AG20443 (cell line): ENCODE measurements at places on chromosomes 1 and 21.

GRCh38 chr1:7470904-7471638 lies 300.0 kb upstream of the VAMP3 start:
- peak; percentile 96 for DNase-seq

DNA sequence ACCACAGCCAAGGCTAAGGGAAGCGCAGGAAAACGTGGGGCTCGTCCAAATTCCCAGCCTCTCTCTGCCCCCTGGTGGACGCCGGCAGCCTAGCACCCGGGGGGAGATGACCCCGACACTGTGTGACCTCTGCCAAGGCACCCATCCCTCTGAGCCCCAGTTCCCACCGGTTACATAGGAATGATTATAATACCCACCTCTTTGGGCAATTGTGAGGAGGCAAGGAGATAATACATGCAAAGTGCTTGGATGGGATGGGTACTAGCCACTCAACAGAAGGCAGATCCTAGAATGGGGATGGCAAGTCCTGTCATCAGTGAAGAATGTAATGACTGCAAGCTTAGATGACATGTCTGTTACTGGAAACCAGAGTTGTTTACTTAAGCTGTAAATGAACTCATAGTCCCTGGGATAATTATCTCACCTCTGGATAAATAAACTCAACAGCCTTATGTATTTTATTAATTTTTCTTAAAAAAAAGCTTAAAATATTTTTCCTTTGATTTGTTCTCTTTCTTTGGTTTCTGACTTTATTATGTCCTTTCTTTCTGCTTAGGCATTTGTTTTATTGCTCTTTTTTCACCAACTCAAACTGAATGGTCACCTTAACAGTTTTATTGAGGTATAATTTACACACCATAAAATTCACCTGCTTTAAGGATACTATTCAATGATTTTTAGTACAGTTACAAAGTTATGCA lies 11.3 kb upstream of the BMP8B start:
- DNase-seq, result peak; percentile 86

GRCh38 chr1:108041360-108042142 lies 76.6 kb upstream of the VAV3 start:
- no peak for DNase-seq

- DNase-seq, result no peak
These were observed 20.6 kb upstream of the NBL1 start for GRCh38 chr1:19623523-19623922.

GRCh38 chr1:227546598-227547309 lies 16.6 kb upstream of the ZNF678 start:
- DNase-seq, result no peak

DNA sequence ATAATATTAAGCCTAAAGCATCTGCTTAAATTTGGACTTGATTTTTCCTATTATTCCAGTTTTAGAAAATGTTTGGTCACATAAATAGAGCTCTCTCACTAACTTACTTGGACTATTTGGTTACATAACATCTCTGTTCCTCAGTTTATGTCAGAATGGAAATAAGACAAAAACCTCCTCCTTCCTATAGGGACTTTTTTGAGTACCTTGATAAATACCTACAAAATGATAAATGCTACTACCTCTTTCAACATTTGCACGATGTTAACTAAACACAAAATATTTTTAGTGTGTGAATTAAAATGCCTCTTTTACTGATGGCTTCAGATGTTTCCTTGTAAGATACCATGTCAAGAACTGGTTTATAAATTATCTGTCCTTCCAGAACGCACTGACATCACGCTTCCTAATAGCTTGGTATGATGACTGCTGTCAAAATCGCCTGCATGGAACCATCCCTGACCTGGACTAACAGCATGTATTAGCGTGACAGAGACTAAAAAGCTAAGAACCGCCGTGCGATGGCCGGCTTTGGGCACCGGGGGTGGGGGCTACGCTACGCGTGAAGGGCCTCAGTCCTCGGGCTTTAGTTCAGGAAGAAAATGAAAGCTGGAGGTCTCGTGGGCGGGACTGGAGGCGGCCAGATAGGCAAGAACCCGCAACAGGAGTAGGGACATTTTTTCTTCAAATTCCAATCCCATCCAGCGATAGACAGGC lies 133.2 kb upstream of the BARHL2 start:
- DNase-seq, result peak; percentile 29

GRCh38 chr1:62903982-62904855 lies 120.3 kb downstream of the ATG4C start:
- no peak for DNase-seq

GRCh38 chr1:248924696-248925532 lies 18.9 kb downstream of the PGBD2 start:
- DNase-seq, result peak; percentile 41

DNA sequence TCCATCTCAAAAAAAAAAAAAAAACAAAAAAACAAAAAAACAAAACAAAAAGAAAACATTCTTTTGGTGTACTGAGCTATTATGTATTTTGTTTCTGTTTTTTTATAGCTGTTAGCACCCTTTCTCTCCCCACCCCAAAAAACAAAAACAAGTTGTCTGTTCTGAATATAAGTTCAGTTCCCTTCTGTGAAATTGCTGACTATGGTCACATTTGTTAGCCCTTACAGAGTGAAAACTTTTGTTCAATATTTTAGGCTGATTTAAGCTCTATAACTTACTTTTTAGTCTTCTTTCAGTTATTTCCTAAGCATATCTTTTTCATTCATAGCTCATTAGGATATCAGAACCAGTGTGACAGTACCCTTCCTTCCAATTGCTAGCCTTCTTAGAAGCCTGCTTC lies 1056.6 kb upstream of the NCAM2 start:
- no peak for DNase-seq

- peak; percentile 63 for DNase-seq
These were observed 21.6 kb downstream of the MECR start for GRCh38 chr1:29209173-29209572.

DNA sequence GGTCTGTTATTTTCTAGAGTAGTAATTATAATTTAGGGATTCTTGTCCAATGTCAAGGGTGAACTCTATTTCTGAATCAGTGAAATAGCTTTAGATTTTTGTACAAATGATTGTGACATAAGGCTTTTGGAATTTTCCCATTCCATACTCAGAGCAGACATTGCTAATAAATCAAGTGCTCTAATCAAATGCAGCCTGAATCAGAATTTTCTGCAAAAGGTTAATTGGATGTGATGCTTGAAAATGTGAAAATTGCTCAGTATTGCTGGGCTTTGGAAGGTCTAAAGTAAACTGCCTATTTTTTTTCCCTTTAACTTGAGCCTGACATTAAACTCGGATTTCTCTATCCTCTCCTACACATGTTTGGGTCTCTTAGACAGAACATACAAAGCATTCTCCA lies 23.2 kb downstream of the SGIP1 start:
- DNase-seq, result peak; percentile 12

- no peak for DNase-seq
These were observed 115.0 kb upstream of the TMPRSS2 start for GRCh38 chr21:41622831-41623548.

DNA sequence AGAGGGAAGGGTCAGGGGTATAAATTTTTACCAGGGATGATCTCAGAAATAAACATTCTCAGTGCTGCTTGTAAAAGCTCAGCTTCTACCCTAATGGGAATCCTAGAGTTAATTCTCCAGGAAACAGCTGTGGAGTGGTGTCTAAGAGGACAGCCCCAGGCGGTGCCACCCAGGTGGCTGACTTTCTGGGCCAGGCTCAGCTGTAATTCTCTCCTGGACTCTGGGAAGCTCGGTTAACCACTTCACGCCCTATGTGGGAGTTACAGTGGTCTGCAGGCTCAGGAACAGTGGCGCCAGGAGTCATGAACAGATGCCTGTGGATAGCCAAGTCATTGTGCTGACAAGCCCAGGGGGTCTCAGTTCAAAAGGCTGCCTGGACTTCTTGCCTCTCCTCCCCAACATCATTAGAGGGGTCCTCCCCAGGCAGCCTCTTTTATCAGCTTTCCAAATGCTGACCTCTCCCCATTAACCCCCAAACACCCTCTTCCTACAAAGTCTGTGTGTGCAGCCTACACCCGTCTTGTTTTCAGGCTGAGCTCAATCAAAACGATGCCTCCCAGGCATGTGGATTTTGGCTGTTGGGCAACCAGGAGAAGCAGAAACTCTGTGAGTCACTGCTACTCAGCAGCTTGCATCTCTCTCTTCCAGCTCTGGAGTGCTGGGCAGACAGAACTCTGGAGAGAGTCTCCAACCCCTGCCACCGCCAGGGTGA lies 1.2 kb downstream of the HHIPL2 start:
- peak; percentile 93 for DNase-seq

DNA sequence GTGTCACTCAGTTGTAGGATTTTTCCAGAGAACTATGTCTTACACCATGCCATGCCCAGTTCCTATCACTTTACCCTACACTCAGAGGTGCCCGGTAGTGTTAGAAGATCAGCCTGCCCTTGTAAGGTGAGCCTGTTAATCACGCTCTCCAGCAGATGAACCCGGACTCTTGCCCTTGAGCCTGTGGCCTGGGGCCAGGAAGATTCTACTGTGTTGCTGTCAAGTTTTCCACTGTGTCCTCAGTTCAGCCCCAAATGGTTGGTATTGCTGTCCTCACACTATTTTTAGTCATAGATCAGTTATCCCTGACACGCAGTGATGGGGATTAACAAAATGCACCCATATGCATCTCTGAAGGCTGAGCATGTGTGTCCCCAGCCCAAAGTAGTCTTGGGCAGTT lies 105.0 kb upstream of the SPAG17 start:
- DNase-seq, result no peak

GRCh38 chr1:84143796-84144565 lies at the start of gene PRKACB:
PRKACB (plus strand) TSS chr1:84144271; CDS start chr1:84144362, 91 bp downstream.
- no peak for DNase-seq

DNA sequence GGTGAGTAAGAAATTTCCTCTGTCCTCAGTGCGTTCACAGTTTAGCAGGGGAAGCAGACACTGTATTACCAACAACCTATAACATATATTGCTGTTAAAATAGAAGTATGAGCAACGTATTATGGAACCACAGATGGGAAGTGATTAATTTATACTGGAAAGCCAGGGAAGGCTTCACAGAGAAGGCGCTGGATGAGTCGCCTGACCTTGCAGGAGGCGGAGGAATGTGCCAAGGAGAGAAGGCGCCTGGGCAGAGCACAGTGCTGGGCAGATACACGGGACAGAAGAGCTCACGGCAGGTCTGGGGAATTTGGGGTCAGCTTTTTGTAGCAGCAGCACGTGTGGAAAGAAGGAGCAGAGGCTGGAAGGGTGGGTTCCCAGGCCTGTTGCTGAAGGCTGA lies 116.3 kb downstream of the DHRS3 start:
- DNase-seq, result peak; percentile 53
